ENCODE measurements at places on chromosomes 5 and 9.

GRCh38 chr9:133440874-133441273 is 18.7 kb downstream of the ADAMTS13 start:
- peak; percentile 24 for DNase-seq

- DNase-seq = no peak
Measured at GRCh38 chr5:82298668-82299067, 20.5 kb upstream of the RPS23 start.

DNA sequence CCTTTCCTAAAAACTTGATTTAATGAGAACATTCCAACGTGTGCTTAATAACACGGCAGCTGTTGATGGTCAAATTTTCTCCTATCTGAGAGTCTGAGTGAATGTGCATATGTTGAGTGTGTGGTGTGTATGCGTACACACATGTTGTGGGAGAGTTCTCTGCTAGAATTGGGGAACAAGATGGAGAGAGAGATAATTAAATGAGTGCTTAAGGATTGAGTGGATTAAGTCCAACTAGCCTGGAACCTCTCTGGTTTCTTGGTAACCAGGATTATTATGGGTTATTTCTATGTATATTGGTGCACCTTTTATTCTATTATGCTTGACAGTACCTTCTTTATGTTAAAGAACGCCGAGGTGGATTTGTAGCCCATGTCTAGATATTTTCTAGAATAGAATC is 36.4 kb upstream of the TNFAIP8 start:
- no peak for DNase-seq

DNA sequence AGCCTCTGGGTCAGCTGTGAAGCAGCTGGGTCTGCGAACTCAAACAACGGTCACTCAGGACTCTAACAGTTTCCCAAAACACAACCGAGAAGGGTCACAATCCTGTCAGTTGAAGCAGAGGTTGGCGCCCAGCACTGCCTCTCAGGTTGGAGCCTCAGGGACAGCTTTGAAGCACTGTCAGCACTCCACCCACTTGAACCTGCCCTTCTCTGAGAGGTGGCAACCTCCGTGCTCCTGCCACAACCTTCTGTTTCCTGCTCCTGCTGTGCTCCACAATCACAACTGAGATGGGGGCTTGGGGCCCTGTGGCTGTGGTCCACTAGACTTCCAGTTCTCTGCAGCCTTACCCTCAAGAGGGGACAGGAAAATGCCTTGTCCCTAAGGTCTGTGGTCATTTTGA is 21.7 kb upstream of the LCP2 start:
- no peak for DNase-seq

GRCh38 chr9:110850401-110851135 is 182.0 kb downstream of the MUSK start:
- no peak for DNase-seq

DNA sequence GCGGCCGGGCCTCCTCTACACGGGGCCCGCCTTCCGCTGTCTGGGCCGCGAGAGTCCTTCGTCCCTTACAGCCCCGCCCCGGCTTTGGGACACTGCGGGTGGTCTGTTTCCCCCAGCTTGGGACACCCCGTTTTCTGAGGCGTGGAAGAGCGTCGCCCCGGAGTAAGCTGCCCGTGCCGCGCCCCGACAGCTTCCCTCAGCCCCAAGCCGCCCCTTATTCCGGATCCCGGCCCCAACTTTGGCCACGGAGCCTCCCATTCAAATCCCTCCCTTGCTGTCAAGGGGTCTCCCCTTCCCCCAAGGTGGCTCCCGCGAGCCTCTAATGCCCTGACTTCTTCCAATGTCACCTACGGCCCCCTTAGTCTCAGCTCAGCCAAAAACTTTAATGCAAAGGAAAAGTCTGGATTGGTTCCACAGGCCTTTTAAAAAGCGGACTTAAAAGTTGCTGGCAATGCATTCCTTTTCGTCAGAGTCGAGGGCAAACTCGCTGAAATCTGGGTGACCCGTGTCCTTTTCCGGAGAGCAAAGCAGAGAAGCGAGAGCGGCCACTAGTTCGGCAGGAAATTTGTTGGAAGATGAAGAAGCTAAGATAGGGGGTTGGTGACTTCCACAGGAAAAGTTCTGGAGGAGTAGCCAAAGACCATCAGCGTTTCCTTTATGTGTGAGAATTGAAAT is 19.8 kb downstream of the EXOSC2 start:
- DNase-seq = no peak

- no peak for DNase-seq
Measured at GRCh38 chr9:130791303-130791894, 43.7 kb upstream of the ABL1 start.

- no peak for DNase-seq
Measured at GRCh38 chr5:149792540-149793255, 62.6 kb downstream of the PPARGC1B start.

- DNase-seq = no peak
Measured at GRCh38 chr5:171425596-171426244, 6.3 kb downstream of the FGF18 start.

DNA sequence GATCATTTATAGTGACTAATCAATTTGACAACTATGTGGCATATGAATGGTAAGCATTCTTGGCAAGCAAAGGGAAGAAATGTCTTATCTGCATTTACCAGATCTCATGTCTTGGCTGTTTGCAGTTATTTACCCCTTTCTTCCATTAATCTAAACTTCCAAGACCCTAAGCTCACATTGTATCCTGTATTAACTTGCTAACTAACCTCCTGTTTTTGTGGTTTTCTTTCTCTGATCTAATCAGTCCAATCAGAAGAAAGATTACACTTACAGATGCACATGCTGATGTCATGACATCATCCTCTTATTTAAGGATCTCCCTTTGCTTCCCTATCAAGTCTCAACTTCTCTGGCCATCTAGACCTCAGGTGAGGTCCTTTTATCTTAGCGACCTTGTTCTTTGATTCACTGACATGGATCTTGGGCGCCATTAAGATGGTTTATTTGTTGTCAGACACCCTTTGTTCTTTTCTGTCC is 95.5 kb downstream of the F2RL2 start:
- DNase-seq = peak; percentile 9

DNA sequence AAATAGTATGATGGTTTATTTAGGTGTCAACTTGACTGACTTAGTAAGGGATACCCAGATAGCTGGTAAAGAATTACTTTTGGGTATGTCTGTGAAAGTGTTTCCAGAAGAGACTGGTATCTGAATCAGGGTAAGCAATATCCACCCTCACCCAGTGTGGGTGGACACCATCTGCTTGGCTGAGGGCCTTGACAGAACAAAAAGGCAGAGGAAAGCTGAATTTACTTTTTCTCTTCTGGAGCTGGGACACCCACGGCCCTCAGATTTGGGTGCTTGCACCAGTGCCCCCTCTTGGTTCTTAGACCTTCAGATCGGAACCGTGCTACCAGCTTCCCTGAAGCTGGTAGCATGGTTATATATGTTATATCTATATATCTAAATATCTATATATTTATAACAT is 489.5 kb upstream of the MPDZ start:
- DNase-seq = no peak

GRCh38 chr9:137114613-137115393 is at the start of gene DPP7:
DPP7 (minus strand) TSS chr9:137114733; CDS start chr9:137114713, 20 bp downstream.
- DNase-seq = peak; percentile 83

DNA sequence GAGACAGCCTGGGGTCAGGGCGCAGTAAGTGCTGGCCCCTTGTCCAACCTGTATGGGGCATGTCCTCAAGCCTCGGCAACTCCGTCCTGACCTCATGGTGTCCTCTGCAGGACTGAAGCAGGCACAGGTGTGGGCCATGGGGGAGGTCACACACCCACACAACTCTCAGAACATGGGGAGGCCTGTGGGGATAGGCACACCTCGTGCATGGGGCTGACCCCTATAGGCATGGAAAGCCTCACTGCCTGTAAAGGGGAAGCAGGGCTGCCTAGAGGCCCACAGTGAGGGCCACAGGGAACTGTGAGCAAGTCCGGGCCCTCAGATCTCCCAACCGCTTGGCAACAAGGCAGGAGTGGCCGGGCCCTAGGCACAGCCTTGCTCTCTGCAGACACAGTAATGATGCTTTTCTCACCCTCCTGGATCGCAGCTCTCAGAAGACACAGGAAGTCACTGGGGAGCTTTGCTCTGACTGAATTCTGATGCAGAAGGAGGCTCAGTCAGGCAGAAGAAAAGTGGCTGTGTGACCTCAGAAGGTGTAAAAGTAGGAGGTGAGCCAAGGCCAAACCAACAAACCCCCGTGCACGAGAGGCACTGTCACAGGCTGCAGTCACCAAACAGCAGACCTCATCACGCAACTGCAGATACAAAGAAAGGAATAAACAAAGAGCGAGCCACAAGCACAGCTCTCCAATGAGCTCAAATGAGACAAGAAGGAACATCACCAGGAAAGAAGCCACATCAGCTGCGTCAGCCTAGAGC is 5.4 kb downstream of the IPPK start:
- DNase-seq = no peak

- no peak for DNase-seq
Measured at GRCh38 chr5:133287500-133287899, 235.7 kb downstream of the HSPA4 start.

GRCh38 chr9:116504893-116505480 is 182.1 kb upstream of the TRIM32 start:
- DNase-seq = no peak

- no peak for DNase-seq
Measured at GRCh38 chr9:72424131-72424530, 59.1 kb upstream of the ZFAND5 start.

DNA sequence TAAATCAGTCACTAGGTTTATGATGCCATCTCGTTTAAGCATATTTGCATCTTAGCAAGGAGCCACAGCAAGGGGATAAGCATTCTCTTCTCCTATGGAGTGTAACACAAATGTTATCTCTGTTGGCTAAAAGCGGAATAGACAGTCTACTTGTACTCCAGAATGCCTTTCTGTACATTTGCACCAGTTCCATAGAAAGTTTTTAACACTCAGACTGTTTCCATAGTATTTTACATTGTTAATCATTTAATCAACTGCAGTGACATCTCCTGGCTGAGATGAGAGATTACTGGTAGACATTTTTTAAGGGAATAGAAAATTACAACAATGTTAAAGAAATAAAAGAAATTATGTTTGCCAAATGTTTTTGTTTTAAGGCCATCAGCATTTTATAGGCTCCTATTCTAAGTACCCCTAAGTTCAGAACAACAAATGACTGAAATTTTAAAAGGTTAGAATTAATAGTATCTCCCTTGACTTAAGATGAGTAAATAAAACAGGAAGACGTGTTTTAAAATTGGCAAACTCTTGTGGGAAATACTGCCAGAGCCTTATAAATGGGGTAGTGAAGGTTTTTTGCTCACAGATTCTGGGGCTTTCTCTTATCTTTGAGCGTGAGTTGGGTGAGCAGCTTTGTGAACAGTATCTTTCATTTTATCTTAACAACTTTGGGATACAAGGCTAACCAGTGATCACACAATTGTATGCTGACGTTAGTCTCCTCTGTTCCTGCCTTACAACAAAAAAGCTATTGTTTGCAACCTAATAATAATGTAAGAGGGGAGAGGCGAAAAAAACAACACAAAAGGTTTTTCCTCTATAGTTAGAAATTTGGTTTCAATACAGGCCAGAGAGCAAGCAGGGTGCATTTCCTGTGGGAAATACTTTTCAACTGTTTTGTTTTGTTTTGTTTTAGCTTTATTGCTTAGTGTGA is 294.3 kb downstream of the FBXL7 start:
- DNase-seq = no peak

- DNase-seq = no peak
Measured at GRCh38 chr5:77353251-77353650, 138.9 kb downstream of the WDR41 start.

- DNase-seq = no peak
Measured at GRCh38 chr9:136095070-136096058, at the start of gene NACC2. NACC2 (minus strand) TSS chr9:136095289; CDS start chr9:136050521, 44,768 bp downstream.

GRCh38 chr5:142959683-142960657 is 189.8 kb downstream of the ARHGAP26 start:
- no peak for DNase-seq

GRCh38 chr5:56610093-56610698 is 205.2 kb upstream of the MAP3K1 start:
- no peak for DNase-seq

DNA sequence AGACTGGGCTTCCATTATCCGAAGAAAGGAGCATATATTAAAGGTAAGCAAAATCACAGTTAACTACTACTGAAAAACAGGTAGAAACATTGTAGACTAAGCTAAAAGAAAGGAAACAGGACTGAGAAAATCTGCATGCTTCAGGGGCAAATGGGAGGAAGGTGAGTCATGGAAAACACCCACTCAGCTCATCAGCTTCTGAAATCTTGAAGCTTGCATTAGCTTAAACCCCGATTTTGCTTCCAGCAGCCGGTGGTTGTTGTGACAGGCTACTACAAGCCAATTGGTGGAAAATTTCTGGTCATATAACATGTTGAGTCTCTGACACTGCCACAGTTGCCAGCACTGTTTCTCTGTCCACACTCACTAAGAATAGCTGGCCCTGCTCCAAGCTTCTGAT is 179.6 kb upstream of the PUM3 start:
- no peak for DNase-seq

DNA sequence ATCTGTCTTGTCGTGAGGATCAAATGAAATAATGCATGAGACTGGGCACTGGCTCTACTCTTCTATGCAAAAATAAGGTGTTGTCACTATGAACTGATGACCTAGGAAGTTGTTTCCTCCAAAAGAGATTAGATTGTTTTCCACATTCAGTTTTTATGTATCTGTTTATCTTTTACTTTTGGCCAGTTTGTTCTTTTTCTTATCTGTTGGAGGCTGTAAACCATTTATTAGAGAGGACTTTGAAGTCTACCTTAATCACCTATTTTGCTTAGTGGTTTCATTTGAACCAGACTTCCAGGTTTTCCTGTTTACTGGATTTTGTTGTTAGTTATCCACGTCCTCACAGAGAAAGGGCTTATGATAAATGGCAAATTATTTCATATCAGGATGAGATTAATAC is 21.5 kb upstream of the GDA start:
- no peak for DNase-seq
